Activated T-helper 2 cell treated with anti-CD3 and anti-CD28 coated beads, Interferon-gamma antibody, Interleukin-2, Interleukin-4, amounts not matched to agents 10 μg/mL and 5 μg/mL and 100 μg/mL, durations not matched to agents 14 hours and 24 hours and 36 hours (primary cell): ENCODE measurements at places on chromosomes 3 and 15.

DNA sequence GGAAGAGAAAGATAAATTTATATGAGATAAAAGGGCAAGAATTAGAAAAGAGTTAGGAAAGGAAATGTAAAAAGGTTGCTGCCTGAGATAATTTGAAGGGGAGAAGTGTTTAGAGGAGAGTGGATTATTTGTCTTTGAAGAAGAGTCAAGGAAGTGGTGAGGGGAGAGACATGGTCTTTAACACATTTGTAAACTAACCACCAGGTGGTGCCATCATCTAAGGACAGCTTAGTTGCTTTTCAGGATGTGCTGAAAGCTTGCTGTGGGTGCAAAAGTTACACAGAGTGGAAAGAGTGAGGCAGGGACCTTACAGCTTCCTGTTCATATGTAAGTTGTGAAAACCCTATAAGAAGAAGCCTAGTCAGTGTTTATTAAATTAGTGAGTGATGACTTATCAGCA is 114.1 kb upstream of the DNAJC19 start:
- DNase-seq: no peak

DNA sequence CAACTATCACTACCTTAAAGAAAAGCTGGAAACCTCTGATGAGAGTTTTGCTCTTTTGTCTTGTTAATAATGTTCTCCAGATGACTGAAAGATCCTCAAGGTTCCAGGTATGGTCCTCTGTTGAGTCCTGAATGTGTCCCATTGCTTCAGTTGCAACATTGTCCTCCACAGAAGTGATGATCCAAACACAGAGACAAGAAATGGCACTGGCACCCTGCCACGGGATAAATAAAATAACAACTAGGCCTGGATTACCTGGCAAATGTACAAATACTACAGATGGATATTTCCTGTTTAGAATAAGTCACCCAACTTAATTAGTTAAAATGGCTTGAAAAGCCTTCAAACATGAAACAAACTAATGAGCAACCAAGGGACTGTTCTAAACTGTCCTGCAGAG is 58.3 kb downstream of the EIF3J start:
- no peak for DNase-seq

DNA sequence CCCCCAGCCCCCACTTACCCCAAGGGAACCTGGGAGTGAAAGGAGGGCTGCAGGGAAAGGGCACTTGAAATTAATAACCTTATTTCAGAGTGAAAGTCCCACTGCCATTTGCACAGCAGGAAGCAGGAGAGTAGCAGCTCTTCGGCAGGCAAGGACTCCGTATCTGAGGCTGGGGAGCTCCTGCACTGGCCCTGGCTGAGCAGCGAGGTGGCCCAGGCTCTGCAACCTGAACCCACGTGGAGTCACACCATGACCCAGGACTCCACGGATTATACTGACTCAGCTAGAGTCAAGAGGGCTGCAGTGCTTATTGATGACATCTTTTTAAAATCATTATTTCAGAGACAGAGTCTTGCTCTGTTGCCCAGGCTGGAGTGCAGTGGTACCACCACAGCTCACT is 214.5 kb downstream of the XXYLT1 start:
- no peak for DNase-seq

GRCh38 chr3:172034786-172035685 is 4.3 kb upstream of the FNDC3B start:
- DNase-seq: no peak

DNA sequence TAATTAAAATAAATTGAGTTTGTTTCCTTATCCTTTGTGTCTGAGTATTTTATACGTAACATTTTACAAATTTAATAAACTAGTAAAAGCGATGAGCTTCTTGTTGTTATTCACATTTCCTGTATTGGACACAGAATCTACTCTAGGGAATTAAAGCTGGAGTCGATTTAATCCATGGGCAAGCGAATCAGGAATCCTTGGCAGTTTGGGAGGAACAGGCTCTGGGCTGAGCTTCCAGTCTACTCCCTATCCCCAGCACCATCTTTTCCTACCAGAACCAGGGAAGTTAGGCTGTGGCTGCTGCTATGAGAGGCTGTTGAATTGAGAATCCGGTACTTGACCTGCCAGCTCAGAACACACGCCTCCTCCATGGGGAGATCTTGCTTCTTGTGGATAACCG is 437.3 kb upstream of the TPM1 start:
- no peak for DNase-seq

DNA sequence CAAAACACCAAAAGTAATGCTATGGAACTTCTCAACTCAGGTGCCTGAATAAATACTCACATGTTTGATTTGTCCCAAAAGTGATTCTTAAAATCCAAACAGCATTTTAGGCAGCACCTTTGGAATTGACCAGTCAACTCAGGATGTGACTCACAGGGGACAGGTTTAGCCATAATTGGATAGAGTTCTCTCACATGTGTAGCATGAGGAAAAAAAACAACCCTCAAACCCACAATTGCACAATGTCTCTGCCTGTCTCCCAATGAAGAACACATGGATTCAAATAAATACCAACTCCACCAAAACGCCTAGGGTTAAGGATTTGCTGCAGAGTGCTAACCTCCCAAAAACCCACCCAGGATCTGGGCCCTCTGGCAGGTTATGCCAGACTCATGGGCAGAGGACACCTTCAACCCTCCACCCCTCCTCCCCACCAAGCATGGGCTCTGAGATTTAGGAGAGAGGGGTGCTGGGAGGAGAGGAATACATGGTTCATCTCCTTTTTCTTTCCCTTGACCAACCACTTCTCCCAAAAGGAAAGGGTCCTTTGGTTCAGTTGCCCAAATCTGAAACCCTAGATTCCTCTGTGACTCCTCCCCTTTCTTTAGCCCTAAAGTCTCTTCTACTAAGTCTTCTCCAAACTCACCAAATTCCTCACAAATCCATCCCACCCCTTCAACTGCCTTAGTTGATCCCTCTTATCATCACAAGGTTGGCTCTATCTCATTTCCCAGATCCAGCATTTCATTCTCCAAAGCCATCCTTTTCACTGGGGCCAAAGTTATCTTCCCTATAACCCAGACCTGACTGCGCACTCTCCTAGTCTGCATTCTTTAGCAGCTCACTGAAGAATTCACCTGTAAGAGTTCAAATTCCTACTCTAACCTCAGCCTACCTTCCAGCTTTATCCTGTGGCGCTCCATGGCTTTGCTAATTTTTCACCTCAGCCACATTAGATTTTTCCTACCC is 7.7 kb downstream of the RYK start:
- no peak for DNase-seq

DNA sequence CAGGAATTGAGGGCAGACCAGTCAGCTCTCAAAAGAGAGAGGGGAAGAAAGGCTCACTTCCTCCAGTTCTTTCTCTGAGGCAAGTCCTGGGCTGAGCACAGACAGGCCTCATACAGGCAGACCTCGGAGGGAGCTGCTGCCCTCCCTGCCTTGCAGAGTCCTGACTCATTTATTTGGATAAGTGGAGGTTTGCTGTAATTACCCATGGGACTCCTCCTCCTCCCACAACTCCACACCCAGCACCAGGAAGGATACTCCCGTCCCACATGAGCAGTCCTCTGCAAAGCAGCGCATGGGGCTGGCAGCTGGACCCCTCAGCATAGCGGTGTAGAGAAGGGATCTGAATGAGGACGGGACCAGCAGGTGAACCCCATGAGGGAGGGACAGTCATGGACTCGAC is 13.4 kb upstream of the SCN10A start:
- DNase-seq: no peak

DNA sequence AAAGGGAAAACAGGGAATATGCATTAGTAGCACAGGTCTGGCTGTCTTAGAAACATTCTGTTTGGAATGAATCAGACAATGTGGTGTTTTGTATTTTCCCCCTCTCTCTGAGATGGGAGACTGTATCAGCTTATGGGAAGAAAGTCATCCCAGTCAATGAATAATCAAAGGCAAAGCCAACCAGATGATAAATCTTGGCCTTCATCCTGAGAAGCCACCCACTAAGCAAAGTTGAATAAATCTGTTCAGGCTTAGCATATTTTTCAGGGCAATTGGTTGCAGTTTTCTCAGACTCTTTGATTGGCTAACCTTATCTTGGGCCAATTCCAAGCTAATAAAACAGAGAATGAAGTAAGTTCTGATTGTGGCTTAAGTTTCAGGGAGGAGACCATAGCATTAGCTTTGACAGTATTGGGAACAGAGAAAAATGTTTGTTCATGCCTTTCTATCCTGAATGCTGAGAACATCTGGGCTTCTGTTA is 63.6 kb upstream of the ARL8B start:
- DNase-seq: no peak

DNA sequence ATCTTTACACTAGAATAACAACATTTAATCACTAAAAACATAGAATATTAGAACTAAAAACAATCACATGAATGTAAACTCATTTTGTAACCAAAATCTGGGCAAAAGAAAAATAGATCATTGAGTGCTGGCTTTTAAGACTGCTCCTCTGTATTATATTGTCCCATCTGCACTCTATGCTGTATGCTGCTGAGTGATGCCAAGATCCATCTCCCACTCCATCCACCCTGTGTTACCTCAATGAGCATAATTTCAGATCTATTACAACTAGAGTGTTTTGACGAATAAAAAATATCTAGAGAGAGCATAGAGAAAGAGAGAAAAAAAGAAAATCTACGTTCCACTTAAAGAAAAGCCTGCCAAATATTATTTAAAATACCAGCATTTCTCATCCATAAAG is 1060.4 kb downstream of the ZPLD1 start:
- DNase-seq: no peak

GRCh38 chr15:68145706-68146105 is 59.4 kb downstream of the CALML4 start:
- no peak for DNase-seq
